DMS53 (cell line): ENCODE measurements at places on chromosomes 11 and 22.

GRCh38 chr11:32610797-32611352 is 27.2 kb downstream of the EIF3M start:
- DNase-seq = no peak

- DNase-seq = no peak
Observed at GRCh38 chr11:64223001-64223651, 2.9 kb downstream of the TRPT1 start.

DNA sequence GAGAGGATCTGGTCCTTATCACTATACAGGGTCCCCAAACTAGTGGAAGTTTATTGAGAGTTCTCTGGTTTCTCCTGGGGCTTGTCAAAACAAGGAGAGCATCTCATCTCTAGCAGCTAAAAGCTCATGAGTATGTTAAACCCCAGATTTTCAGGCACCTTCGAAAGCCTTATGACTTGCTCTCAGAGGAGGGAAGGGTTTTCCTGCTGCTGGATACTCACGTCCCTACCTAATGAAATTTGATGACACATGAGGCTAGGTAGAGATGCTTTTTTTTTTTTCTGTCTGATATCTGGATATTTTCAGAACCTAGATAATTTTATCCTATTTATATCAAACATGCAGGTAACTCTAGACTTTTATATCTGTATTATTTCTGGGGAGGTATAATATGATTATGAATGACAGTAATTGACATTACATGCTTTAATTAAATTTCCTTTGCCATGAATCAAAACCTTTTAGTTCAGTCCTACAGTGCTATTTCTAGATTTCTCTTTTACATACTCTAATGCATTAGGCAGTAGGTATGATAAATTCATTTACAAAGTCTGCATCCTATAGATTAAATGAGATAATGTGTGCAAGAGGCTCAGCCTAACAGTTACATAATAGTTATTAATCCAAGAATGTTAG is 73.9 kb downstream of the PARVA start:
- no peak for DNase-seq

GRCh38 chr11:927871-928270 is 2.2 kb downstream of the AP2A2 start:
- DNase-seq = no peak

GRCh38 chr22:20238536-20238900 is 29.6 kb downstream of the RTN4R start:
- peak; percentile 63 for DNase-seq

- DNase-seq = no peak
Observed at GRCh38 chr11:79090191-79090705, 350.6 kb downstream of the TENM4 start.

DNA sequence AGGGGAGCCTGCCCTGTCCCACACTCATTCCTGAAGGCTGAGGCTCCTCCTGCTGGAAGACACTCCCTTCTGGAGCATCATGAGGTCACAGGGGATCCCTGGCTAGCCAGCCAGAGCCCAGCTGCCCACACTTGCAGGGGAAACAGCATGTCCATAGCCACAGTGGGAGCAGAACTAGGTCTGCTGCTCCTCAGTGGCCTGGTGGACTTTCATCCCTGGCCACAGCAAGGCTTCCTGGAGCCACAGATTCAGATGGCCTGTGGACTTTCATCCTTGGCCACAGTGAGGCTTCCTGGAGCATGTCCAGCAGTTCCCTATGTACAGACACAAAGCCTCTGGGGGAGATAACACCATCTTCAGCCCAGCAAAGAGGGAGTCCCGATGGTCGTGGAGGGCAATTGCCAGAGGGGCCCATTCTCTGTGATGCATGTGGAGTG is 5.9 kb upstream of the APOL6 start:
- DNase-seq = no peak

- no peak for DNase-seq
Observed at GRCh38 chr11:32606220-32606619, 22.6 kb downstream of the EIF3M start.

DNA sequence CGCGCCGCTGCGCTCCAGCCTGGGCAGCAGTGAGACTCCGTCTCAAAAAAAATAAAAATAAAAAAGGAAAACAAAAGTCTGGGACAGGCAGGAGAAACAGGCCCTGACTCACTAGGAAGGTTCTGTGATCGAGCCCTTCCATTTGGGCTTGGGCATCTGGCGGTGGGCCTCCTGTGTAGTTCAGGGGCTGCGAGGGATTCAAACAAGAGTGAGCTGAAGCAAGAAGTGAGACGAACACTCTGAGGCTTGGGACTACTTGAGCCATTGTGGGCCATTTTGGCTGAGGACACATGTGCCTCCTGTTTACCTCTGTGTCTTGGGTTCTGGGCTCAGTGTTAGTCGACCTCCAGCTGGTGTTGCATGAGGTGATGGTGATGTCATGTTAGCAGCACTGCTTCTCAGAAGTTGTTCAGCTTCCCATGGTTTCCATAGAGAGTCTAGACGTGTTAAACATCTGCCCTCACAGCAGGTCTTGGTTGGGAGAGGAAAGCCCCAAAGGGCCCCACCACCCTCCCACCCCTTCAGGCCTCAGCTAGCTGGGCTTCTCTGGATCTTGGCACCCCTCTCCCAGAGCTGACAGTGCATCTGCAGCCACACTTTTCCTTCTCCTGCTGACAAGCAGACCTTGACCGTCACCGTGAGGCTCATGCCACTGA is 57.8 kb downstream of the MED15 start:
- no peak for DNase-seq

DNA sequence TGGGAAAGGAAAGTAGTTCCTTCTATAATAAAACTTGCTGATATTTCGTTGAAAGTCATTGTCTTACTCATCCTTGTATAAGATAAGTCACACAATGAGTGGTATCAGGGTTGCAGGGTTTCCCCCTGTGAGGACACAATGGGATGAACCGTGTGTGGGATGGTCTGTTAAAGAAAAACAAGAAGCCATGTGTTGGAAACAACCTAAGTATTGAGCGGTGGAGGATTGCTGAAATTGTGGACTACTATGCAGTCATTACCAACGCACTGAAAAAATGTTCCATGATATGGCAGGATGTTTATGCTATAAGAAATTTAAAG is 28.6 kb downstream of the PTPRJ start:
- no peak for DNase-seq

DNA sequence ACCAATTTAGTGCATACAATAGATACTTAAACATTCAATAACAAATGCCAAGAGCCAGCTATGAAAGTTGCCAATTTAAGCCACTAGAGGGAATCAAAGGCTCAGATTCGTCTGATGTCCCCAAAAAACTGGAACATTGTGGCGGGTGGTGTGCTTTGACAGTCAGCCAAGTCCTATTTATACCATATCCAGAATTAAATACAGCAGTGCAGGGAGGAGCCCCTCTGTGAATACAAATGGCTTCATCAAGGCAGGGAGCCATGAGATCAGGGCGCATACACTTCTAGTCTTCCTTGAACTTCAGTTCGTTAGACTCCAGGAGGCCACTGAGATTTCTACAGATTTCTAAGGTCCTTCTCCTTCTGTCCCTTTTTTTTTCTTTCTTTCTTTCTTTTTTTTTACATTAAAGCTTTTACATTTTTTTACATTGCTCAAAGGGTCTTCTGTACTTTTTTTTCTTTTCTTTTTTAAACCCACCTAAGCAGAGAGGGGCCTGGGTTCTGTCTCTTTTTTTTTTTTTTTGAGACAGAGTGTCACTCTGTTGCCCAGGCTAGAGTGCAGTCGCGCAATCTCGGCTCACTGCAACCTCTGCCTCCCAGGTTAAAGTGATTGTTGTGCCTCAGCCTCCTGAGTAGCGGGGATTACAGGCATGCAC is 41.5 kb upstream of the HSPA8 start:
- DNase-seq = peak; percentile 80

- peak; percentile 54 for DNase-seq
Observed at GRCh38 chr11:68956142-68956541, 24.6 kb downstream of the MRGPRD start.

- DNase-seq = no peak
Observed at GRCh38 chr11:67492801-67493547, 10.1 kb downstream of the AIP start.

- DNase-seq = peak; percentile 71
Observed at GRCh38 chr22:42648368-42649245, 585 bp downstream of the CYB5R3 start.

DNA sequence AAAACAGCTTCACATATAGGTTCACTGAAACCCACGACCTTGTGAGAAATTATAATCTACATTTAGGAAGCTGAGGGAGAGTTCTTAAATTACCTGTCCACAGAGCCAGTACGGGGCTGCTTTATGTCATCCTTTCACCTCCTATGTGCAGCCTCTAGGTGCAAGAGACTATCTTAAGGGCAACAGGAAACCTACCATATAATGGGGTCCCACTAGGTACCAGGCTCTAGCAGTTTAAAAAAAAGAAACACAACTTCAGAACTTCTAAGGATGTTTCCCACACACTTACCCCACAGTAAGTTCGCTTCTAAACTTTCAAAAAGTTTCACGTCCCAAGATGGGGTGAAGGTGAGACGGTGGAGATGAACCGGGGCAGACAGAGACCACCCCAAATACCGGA is 573 bp downstream of the STK33 start:
- DNase-seq = peak; percentile 47

- no peak for DNase-seq
Observed at GRCh38 chr22:46046299-46046685, 69.3 kb upstream of the WNT7B start.

DNA sequence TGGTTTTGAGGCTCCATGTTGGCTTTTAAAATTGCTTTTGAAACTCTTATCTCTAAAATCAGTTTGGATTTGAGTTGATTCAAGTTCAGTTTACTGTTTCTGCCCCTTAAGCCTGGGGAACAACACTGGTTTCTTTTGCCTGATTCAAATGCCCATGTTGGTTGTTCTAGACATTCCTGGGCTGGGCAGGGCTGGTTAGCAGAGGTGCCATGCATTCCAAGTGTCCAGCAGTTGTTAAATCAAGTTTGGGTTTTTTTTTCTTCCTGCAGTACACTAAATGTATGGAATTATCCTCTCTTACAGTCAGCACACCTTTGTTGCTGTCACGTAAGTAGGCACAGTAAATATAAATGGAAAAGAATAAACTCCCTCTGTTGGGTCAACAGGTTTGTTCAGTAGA is 67.2 kb upstream of the MTMR2 start:
- no peak for DNase-seq

DNA sequence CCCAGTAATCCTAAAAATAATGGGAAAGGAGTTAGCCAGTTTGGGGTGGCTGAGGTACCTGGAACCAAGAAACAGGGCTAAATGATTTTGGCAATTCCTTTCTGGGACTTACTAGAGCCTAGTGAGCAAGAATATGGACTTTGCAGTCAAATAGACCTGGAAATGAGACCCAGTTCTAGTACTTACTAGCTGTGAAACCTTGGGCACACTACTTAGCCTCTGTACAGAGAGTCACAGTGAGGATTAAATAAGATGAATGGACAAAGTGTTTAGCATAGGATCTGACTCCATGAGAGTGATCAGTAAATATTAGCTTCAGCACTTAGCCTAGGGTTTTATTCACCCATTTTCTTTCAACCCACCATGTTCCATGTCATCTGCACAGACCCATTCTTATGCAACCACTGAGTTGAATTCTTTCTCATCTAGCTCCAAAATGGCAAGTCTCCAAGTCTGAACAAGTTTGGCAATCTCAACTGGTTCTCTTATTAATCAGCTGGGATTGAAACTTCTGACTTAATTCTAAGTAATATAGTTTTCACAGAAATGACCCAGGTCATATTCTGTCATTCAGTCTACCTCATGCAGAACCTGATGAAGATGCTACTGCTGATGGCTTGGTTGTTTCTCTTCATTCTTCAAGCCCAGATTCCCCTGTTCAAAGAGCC is 15.0 kb upstream of the SORL1 start:
- DNase-seq = no peak

GRCh38 chr22:46352691-46353386 is 17.3 kb downstream of the TRMU start:
- DNase-seq = peak; percentile 98

DNA sequence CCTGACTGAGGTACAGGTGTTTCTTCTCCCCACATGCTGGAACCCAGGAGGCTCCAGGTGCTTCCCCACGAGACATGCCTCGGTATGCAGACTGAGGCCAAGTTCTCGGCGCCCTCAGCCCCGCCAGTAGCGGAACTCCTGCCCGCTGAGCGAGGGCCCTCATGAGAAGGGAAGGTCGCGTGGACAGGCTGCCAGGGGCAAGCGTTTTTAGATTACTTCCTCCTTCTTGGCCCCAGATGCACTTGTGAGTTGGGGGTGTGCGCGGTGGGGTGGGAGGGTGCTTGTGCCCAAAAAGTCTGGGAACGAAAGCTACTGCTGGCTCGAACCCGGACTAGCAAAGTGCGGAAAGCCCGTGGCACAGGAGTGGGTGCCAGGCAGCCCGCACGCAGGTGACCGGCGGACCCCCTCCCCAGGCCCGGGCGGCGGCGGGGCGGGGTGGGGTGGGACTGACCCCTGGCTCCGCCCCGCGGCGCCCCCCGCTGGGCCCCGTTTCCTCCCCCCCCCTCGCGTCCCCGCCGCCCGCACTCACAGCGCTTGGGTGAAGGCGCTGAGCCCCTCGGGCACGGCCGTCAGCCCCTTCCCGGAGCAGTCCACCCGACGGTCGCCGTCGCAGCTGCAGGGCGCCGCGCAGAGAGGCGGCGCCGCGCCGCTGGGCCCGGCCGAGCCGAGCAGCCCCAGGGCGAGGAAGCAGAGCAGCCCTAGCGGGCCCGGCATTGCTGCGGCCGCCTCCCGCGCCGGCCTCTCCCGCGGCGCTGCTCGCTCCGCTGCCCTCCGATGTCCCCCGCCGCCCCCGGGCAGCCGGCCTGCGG is 797 bp downstream of the LGR4 start:
- DNase-seq = peak; percentile 68

- no peak for DNase-seq
Observed at GRCh38 chr11:116980136-116980793, 118.0 kb downstream of the SIK3 start.

DNA sequence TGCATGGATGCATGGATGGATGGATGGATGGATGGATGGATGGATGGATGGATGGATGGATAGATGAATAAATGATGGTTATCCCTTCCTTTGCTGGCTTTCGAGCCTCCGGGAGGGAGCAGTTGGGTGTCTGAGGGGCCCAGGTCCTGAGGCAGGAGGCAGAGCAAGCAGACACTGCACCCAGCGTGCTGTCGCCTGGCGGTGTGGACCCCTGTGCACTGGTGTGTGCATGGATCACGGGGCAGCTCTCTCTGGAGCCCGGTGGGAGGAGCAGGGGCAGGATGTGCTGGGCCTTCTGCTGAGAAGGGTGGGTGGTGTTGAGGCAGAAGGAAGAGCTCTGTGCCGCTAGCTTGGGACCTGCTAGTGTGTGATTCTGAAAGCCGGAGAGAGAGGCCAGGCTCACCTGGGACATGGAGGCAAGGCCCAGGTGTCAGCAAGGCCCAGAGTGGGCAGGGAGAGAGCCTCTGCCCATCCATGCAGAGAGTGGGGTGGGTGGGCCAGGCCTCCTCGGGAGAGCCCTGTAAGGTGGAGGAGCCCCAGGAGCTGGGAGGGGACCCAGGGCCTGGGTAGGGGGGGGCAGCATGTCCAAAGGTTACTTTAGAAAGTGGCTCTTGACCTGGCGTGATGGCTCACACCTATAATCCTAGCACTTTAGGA is 254.4 kb downstream of the BRD1 start:
- no peak for DNase-seq

- DNase-seq = no peak
Observed at GRCh38 chr22:19694696-19695095, 19.6 kb upstream of the SEPTIN5 start.
